ENCODE measurements at places on chromosomes 2 and 18. TPM values are rescaled to one million over a fixed set of nuclear protein-coding genes. Genes with fewer than 3 reads are reported as not detected.
A peak's percentile ranks its signal among the peaks of the same experiment; 100 is the strongest.

GRCh38 chr2:31726457-31726856 lies 145.7 kb upstream of the SRD5A2 start:
- no peak for DNase-seq

GRCh38 chr2:29865512-29865911 lies 55.9 kb downstream of the ALK start:
- DNase-seq, result no peak

GRCh38 chr2:189885368-189885767 lies 101.1 kb downstream of the PMS1 start:
- no peak for DNase-seq

DNA sequence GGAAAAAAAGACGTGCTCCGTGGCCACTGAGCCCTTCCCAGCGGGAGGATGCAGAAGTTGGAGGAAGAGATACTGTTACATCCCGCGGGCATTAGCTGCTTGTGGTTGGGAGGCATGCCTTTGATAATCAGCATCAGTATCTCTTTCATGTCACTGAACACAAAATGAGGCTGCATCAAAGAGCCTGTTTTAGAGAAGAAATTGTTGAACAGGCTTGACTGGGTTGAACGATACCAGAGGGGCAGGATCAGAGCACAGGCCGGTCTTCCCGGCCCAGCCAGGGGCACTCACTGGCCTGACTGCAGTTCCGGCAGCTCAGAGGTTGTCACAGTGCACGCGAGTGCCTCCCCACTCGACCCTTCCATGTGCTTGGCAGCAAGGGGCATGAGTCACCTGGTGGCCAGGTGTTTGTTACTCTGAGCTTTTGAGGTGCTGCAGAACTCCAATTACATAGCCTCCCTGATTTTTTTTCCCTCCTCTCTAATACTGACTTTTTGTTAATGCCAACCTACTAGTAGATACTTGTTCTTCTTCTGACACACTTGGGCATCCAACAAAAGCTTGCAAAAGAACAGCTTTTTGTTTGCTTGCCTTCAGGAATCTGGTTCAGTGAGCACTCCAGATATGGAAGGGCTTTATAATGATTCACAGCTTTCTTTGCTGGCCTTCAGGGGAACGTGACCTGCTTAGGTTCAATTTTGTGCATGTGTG lies 121.6 kb downstream of the VAPA start:
- DNase-seq, result peak; percentile 60

DNA sequence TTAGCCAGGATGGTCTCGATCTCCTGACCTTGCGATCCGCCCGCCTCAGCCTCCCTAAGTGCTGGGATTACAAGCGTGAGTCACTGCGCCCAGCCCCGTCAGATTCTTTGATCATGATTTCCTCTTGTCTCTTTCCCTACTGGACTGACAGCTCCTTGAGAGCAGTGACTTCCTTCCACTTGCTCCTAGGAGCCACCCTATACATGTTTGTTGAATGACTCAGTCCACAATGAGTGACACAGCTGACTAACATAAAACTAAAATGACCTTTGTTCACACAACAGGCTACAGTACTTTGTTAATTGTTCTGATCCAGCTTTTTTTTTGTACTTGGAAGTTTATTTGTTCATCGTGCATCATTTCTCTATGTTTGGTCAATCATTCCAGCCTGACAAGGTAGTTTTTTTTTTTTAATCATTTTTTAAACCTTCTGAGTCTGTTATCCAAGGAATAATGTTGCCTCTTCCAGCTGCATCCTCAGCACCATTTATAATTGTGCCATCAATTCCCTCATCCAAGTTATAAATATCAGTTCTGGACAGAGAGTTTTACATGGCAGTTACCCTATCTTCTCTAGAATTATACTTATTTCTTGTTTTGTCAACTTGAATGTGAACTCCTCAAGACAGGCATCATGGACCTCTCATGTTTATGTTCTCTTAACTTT lies 42.9 kb upstream of the TUBA3E start:
- no peak for DNase-seq

The CD302 gene
- polyA plus RNA-seq, result 8.7 TPM

The ABCB11 gene
- not detected for polyA plus RNA-seq

DNA sequence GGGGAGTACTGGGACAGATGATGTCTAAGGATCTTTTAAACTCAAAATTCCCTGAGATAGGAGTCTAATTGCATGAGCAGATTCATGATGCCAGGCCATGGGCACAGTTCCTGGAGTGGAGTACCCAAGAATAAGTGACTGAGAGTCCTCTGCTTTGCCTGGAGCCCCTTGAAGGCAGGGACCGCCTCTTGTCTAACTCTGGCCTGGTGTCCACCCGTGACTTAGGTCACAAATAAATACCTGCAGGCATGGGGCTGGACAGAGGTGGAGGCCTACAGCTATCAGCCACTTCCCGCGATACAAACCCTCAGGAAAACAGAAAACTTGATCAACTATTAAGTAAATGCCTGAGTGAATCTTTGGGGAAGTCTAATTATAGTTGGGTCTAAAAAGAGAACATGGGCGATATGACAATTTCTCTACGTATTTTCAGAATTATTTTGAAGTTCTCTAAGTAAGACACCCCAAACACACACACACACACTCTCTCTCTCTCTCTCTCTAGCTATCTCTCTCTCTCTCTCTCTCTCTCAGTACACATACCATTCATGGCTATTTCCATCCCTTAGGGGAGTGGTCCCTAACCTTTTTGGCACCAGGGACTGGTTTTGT lies 1.8 kb upstream of the WIPF1 start:
- DNase-seq, result no peak

DNA sequence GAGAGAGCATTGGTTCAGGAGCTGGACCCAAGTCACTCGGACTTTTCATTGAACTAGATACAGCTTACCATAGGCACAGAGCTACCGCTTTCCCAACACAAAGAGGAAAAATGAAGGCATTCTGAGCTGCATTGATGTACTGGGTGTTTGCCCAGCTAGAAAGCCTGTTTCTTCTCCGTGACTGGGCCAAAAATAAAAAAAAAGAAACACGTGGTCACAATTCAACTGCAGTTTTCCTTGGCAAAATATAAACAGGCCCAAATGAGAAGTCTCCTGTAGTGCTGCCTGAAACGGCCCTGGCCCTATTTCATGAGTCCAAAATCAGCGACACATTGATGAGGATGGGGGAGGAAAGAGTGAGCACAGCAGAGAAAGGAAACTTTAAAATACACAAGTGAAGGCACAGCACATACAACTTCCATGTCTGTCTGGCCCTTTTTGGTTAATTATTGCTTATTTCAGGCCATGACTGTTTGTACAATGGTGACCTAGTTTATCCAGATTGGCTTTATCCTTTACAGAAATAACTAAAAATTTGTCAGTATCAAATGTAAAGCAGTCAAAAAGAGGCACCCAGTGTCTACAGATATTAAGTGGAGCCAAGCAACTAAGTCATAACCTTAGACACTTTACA lies 179.7 kb downstream of the ICOS start:
- peak; percentile 65 for DNase-seq

DNA sequence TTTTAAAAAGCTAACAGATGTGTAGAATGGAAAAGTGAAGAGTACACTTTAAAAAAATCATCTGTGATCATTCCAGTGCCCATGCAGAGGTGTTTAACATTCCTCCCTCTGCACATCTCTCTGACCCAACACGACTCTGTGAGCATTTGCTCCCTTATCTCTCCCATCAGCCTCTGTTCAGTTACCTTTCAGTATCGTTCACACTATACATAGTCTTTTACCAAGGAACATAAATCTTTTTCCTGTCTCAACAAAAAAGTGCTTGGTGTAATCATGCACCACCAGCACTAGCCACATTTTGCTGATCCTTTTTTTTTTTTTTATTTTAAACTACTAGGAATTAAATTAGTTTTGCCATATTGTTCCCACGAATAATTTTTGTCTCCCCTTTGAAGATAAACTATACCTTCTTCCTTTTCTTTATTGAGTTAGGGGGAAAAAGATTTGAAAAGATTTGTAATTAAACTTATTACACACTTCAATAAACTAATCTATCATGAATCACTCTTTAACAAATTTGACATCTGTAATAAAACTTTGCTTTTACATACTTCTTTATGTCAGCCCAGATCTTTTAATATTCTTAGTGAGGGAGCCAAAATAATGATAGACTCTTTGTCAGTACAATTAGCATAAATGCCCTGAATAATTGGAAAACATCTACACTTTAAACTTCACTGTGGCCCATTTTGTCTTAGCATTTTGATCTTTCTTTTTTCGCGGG lies 489.8 kb upstream of the FANCL start:
- no peak for DNase-seq

The CLEC4F gene
- polyA plus RNA-seq, result not detected

DNA sequence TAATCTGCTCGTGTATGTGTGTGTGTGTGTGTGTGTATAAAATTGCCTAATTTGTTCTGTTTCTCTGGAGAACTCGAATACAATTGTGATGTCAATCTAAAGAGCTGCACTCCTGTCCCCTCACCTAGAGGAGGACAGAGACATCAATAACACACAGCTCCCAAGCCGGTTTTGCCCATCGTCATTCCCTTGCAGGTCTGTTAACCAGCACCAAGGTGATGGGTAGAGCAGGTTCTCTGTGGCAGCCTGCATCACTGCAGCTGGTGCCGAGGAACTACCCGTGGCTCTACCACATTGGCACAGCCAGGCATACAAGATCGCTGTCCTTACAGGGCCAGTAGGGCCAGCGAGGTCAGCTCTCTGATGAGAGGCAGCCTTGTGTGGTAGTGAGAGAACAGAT lies 41.0 kb downstream of the LBH start:
- DNase-seq, result no peak

- no peak for DNase-seq
Observed at GRCh38 chr2:38907743-38908562, 18.3 kb downstream of the ARHGEF33 start.

The RIT2 gene
- polyA plus RNA-seq, result not detected

GRCh38 chr2:229492034-229492433 lies 220.9 kb upstream of the PID1 start:
- no peak for DNase-seq

DNA sequence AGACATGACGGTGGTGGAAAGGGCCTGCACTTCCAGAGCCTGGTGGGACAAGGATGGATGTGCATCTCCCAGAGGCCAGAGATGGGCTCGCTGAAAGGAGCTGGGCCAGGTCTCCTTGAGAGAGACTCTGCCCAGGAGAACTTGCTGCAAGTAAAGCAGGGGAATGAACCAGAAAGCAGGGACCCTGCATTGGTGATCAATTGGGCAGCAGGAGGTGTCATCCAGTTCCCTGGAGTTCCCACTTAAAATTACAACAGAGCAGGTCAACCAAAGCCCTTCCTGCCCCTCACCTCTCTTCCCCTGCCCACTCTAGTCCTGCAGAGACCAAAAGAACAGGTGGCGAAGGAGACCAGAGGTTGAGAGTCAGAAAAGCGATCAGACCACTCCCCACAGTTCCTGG lies 69.7 kb upstream of the CAB39 start:
- no peak for DNase-seq

The OBSL1 gene
- polyA plus RNA-seq, result 89.5 TPM

The G6PC2 gene
- not detected for polyA plus RNA-seq

DNA sequence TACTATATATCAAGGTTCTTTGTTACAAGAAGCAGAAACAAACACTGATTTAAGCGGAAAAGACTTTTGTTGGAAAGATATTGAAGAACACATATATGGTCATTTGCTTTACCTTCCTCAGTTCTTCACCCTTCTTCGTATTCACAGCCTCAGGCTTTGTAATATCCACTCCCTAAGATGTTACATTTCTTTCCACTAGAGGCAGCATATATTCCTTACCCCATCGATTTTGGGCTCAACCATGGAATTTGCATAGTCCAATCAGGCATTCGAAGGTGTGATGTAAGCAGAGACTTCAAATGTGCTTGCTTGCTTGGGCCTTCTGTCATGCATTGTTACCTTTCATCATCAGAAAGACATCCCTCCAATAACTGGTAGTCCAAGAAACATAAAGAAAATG lies 287.4 kb downstream of the PID1 start:
- no peak for DNase-seq

GRCh38 chr2:41719756-41720155 lies 328.1 kb upstream of the PKDCC start:
- DNase-seq, result no peak

The CDH19 gene
- polyA plus RNA-seq, result 0.37 TPM

GRCh38 chr2:161414042-161415033 lies 1.8 kb upstream of the TBR1 start:
- DNase-seq, result peak; percentile 66
